Endothelial cell of umbilical vein (primary cell): ENCODE measurements at places on chromosomes 4 and X. TPM values are rescaled to one million over a fixed set of nuclear protein-coding genes. Genes with fewer than 3 reads are reported as not detected.
A peak's percentile ranks its signal among the peaks of the same experiment; 100 is the strongest.

DNA sequence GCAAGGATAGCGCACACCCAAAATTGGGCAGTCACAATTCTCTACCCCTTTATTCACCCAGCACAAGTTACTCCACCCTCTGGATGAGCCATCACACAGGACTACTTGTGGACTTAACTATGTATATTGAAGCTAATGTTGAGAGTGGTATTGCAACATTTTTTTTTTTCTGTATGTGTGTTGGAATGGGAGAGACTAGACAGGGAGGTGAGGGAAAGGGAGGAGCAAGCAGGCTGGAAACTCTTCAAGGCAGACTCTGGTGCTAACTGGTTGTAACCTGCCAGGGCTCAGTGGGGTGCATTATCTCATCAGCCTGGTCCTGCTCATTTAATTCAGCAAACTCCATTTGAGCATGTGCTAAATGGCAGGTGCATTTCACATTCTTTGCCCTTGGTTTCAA, 18.4 kb upstream of the CWH43 start:
- no peak overlapping the region for H3K4me3 ChIP-seq
- no peaks in the 10 kb centered on the region for H3K4me1 ChIP-seq
- peaks cover 7% of the 10 kb centered on the region for H3K27me3 ChIP-seq
- no peak for DNase-seq

The TRIML1 gene
- not detected in 2 replicates for total RNA-seq

DNA sequence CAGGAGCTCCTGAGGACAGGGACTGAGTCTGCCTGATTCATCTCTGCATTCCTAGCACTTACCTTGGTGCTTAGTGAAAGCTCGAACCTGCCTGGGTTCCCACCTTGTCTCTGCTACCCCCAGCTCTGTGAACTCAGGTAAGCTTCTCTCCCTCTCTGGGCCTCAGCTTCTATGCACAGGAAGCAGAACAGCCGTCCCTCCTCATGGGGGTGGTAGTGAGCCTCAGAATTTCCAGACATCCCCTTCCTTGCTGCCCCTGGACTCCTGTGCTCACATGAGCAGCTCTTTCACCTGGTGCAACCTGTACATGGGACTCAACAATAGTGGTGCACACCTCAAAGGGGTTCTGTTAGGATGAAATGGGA, 50.8 kb downstream of the HTRA3 start:
- no peaks in the 10 kb centered on the region for H3K27me3 ChIP-seq
- DNase-seq, result no peak
- H3K4me1 ChIP-seq, result peaks cover 7% of the 10 kb centered on the region
- no peaks in the 10 kb centered on the region for H3K36me3 ChIP-seq
- no peak overlapping the region for H3K4me3 ChIP-seq

DNA sequence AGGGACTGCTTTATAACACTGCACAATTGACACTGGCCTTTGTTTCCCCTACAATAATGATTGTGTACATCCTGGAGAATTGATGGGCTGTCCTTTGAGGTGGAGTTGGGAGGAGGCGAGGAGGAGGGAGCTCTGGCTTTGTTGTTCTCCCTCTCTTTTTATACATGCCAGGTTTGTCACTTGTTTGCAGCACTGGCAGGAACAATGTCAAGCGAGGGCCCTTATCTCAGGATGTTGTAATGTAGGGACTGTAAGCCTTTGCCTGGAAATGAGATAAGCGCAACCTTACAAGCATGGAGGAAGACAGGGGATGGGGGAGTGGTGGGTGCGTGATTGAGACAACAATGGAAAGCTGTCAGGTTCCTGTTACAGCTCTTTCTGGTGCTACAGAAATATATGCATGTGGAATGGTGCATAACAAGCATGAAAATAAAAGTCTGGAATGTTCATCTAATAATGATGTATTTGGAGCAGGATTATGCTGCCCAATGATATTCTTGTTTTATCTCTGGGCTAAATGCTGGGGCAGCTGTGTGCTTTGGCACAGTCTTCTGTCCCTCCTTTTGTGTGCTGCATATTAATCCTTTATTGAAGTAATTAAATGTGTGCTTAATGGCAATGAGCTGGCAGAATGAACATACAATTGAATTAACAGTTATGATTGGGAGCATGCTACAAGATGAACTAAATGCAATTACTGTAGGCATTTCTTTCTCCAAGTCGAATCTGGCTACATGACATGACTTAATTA, 294.4 kb downstream of the GPAT3 start:
- H3K27me3 ChIP-seq, result no peaks in the 10 kb centered on the region
- no peak overlapping the region for H3K27ac ChIP-seq
- no peaks in the 10 kb centered on the region for H3K36me3 ChIP-seq
- DNase-seq, result peak; percentile 10
- H3K4me3 ChIP-seq, result no peak overlapping the region
- H3K4me1 ChIP-seq, result no peaks in the 10 kb centered on the region

- no peaks in the 10 kb centered on the region for H3K27me3 ChIP-seq
- DNase-seq, result no peak
- no peaks in the 10 kb centered on the region for H3K36me3 ChIP-seq
- no peak overlapping the region for H3K4me3 ChIP-seq
- H3K4me1 ChIP-seq, result no peaks in the 10 kb centered on the region
- H3K27ac ChIP-seq, result no peak overlapping the region
These were observed 12.8 kb downstream of the SLC25A43 start for GRCh38 chrX:119411959-119412358.

- H3K4me3 ChIP-seq, result no peak overlapping the region
- DNase-seq, result no peak
- no peaks in the 10 kb centered on the region for H3K36me3 ChIP-seq
- no peak overlapping the region for H3K27ac ChIP-seq
These were observed 15.5 kb downstream of the SPRY1 start for GRCh38 chr4:123412091-123412505.

The UXT gene
- total RNA-seq, result 91.2 and 95.7 TPM in 2 replicates

DNA sequence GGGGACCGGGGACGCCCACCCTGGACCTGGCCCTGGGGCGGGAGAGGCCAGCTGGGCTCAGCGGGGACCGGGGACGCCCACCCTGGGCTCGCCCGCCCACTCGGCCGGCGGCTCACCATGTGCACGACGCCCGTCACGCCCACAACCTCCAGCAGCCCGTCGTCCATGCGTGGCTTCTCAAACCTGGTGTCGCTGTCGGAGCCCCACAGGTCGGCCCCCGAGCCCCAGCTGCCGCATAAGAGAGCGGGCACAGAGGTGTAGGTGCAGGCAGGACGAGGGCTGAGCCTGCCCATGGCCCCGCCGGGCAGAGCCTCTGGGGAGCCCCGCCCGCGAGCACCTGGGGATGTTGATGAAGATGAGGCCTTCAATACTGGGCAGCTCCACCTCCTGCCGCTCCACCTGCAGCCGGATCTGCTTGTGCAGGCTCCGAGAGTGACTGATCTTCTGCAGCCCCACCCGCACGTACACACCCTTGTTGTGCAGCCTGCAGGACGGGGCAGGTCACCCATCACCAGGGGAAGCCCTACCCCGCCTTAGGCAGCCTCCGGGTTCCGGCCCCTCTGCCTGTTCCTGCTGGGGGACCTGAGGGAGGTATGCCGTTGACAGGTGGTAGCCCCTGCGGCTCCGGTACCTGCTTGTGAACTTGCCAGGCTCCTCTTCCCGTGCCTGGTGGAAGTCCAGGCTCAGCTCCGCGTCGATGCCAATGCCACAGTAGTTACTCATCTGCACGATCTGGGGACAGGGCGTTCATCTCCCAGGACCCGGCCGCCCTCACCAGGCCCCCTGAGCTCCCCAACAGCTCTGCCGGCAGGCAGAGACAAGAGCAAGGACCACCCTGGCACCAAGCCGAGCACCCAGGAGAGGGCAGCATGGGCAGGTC, 11.8 kb downstream of the DGKQ start:
- H3K27ac ChIP-seq, result no peak overlapping the region
- no peak for DNase-seq
- no peaks in the 10 kb centered on the region for H3K4me1 ChIP-seq
- H3K36me3 ChIP-seq, result no peaks in the 10 kb centered on the region
- H3K27me3 ChIP-seq, result no peaks in the 10 kb centered on the region
- H3K4me3 ChIP-seq, result no peak overlapping the region

- no peak overlapping the region for H3K4me3 ChIP-seq
- H3K27ac ChIP-seq, result no peak overlapping the region
- H3K4me1 ChIP-seq, result no peaks in the 10 kb centered on the region
- H3K27me3 ChIP-seq, result no peaks in the 10 kb centered on the region
These were observed 48.5 kb downstream of the C4orf50 start for GRCh38 chr4:5969777-5970176.

GRCh38 chrX:123834116-123834515, 25.7 kb upstream of the XIAP start:
- no peak for DNase-seq
- no peak overlapping the region for H3K4me3 ChIP-seq
- H3K27ac ChIP-seq, result no peak overlapping the region
- H3K36me3 ChIP-seq, result no peaks in the 10 kb centered on the region
- H3K4me1 ChIP-seq, result no peaks in the 10 kb centered on the region

GRCh38 chr4:31545755-31546154, 825.6 kb downstream of the PCDH7 start:
- H3K4me3 ChIP-seq, result no peak overlapping the region
- H3K4me1 ChIP-seq, result no peaks in the 10 kb centered on the region
- H3K27me3 ChIP-seq, result no peaks in the 10 kb centered on the region
- no peaks in the 10 kb centered on the region for H3K36me3 ChIP-seq
- no peak for DNase-seq

The XAGE2 gene
- total RNA-seq, result not detected in 2 replicates

DNA sequence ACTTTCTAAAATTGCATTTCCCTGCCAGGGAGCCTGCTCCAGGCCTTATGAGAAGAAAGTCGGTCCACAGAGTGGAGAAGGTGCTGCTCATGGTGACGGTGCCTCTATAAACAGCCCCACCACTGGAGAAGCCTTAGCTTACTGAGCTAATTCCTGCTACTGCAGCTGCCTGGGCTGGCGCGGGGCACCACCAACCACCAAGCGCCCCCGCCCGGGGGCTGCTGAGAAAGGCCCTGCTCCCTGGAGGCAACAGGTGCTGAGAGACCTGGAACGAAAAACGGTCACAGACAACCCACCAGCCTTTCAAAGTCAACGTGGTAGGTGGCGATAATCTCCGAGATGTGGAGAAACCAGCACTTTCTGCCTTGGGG, 2.9 kb downstream of the HCFC1 start:
- H3K4me1 ChIP-seq, result peaks cover 36% of the 10 kb centered on the region
- no peaks in the 10 kb centered on the region for H3K27me3 ChIP-seq
- peak overlapping the region; percentile 76 for H3K4me3 ChIP-seq
- DNase-seq, result no peak

DNA sequence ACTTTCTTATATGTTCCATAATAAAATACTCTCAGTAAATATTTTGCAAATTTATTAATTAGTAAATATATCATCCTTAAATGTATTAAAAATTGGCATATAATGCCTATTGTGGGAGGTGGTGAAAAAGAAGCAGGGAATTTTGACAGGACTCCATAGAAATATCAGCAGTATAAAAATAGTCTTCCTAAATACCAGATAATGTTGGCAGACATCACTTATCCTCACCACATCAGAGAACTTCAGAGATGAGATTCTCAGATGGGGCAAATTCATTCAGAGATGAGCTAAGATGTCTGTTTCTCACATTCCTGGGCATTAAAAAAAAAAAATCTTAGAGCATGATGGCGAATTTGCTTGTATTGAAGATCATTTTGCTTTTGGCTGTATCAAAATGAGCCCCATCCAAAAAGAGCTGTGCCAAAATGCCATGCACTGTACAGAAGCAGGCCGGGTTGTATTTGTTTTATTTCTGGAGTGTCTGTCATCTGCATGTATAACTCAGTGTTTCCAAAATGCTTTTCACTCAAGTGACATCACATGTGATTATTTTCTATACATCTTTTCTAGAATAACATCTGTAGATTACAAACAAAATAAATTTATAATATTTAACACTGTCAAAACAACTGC, 41.7 kb downstream of the ATP8A1 start:
- no peaks in the 10 kb centered on the region for H3K36me3 ChIP-seq
- DNase-seq, result no peak
- no peak overlapping the region for H3K27ac ChIP-seq
- no peaks in the 10 kb centered on the region for H3K4me1 ChIP-seq

DNA sequence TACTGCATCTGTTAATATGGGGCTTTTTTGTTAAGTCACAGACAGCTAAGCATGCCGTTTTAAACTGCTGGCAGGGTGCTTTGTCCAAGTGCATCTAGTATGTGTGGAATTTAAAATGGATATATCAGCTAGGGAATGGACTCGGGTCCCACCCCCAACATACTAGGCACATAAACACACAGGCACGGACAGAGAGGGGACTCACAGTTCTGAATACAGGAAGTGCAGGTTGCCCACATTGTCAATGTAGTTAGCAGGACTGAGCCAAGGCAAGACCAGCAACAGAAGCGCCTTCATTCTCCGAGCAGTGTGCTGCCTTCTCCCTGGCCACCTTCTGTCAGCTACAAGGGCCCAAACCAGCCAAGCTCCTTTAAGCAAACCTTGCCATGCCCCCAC, 33.6 kb downstream of the LNX1 start:
- H3K27me3 ChIP-seq, result no peaks in the 10 kb centered on the region
- no peaks in the 10 kb centered on the region for H3K36me3 ChIP-seq
- H3K4me3 ChIP-seq, result no peak overlapping the region
- H3K27ac ChIP-seq, result peak overlapping the region; percentile 95
- H3K4me1 ChIP-seq, result peaks cover 36% of the 10 kb centered on the region

The DCAF4L1 gene
- total RNA-seq, result 0.15 and 0.16 TPM in 2 replicates

The SLC16A2 gene
- total RNA-seq, result 3.1 and 3.3 TPM in 2 replicates

The CENPVL2 gene
- not detected in 2 replicates for total RNA-seq

GRCh38 chr4:164442180-164442579, 311.8 kb upstream of the SMIM31 start:
- no peak overlapping the region for H3K27ac ChIP-seq
- no peaks in the 10 kb centered on the region for H3K27me3 ChIP-seq

- H3K27ac ChIP-seq, result peak overlapping the region; percentile 89
- no peaks in the 10 kb centered on the region for H3K36me3 ChIP-seq
- peak overlapping the region; percentile 74 for H3K4me3 ChIP-seq
- no peaks in the 10 kb centered on the region for H3K27me3 ChIP-seq
- no peak for DNase-seq
These were observed 651 bp downstream of the NXT2 start for GRCh38 chrX:109537324-109537665.
